ENCODE measurements at places on chromosomes 2 and 18.

DNA sequence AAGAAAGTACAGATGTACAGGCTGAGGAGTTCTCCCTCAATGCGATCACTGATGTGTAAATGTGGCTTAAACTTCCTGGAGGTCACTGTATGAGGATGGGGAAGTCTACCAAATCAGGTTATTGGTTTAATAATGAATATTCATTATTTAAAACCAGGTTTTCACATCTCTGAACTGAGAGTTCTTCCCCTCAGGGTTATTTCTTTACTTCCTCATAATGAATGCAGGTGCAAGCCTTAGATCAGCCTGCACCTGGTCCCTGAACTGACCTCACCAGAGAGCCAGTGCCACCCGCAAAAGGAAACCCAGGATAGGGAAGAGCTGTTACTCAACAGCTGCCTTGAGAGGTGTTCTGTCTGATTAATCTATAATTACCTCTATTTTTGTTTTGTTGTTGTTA is 369.0 kb downstream of the EPHA4 start:
- no peak for DNase-seq

DNA sequence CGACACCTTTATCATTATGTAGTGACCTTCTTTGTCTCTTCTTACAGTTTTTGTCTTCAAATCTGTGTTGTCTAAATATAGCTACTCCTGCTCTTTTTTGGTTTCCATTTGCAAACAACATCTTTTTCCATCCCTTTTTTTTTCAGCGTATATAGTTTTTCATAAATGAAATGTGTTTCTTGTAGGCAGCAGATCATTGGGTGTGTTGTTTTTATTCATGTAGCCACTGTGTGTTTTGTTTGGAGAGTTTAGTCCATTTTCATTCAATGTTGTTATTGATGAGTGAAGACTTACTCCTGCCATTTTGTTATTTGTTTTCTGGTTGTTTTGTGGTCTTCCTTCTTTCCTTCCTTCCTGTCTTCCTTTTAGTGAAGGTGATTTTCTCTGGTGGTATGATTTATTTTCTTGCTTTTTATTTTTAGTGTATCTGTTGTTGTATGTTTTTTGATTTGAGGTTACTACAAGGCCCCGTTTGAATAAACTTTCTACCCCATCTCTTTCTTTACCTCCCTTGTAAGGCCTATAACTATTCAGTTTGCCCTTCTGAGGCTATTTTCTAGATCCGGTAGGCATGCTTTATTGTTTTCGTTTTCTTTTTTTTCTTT is 81.4 kb downstream of the FAM117B start:
- no peak for DNase-seq

DNA sequence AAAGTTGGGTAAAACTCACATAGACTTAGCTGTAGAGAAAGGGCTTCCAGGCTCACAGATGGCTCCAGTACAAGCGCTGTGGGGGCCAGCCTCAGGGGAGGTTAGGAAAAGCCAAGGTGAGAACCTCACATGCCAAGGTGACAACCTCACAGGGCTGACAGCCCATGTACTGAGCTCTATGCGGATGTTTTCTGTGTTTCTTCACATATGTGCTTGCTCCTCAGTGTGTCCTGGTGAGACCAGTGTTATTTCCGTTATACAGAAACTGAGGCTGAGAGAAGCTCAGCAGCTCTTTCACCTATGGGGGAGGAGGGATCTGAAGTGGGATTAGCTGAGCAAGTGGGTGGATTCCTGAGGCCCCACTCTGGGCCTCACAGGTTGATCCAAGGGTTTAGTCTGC is 67.3 kb downstream of the INPP4A start:
- no peak for DNase-seq

- no peak for DNase-seq
Measured at GRCh38 chr2:157933160-157933920, 57.2 kb upstream of the ACVR1 start.

DNA sequence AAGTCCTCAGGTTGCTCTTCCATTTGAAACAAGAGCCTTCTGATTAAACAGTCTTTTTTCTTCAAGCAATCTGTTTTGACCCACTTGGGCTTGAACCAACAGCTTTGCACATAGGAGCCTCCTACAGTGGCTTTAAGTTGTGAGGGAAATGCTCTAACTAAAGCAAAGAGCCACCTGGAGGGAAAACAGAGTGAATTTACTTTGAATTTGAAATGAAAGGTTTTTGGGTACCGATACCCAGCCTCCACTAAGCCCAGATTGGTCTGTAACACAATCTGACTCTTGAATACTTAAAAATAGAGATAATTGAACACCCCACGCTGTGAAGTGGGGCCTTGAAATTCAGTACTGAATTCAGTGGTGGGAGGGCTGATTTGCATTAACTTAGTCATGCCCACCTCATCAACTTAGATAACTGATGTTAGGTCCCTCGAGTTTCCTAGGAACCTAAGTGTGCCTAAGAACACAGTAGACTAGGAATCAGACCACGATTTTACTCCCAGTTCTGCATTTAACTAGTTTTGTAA is 56.3 kb upstream of the ACVR1C start:
- DNase-seq, result no peak

DNA sequence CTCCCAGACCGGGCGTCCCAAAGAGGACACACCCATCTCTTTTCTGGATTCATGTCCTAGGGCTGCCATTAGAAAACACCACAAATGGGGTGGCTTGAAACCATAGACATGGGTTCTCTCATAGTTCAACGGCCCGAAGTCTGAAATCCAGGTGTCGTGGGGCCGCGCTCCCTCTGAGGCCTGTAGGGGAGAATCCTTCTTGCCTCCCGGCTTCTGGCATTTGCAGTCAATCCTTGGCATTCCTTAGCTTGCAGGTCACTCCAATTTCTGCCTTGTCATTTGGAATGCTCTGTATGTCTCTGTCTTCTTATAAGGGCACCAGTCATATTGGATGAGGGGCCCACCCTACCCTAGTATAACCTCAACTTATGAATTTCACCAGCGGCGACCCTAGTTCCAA is 65.1 kb downstream of the CYB5A start:
- DNase-seq, result no peak

- peak; percentile 43 for DNase-seq
Measured at GRCh38 chr2:216404010-216404618, 8.2 kb upstream of the SMARCAL1 start.

DNA sequence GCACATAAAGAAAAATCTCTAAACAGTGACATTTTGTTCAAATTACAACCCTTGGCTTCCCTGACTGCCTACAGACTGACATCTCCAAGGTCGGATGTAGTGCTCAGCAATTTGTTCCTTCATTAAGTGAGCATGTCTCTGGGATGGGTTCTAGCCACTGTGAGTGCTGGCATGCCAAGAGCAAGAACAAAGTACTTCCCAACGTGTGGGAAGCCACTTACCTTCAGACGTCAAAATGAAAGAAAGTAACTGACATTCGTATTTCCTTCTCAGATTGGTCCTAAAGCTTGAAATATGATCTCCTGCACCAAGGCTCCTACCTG is 193.8 kb downstream of the SLC8A1 start:
- no peak for DNase-seq

DNA sequence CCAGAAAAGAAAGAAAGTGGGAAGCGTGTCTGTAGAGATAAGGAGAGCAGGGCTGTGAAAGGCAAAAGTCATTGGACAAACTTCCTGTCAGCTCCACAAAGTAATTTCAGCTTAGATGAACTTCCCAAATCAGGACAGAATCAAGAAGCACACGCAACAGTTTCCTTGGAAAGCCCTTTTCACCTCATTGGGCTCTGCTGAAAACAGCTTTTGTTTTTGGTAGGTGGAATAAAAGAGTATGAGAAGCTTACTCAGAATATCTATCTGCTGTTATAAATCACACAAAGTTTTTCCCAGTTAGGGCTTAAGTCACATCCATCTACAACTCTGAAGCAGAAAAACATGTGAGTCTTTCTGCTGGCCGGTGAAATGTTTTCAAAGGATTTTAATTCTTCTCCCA is 42.4 kb upstream of the EFEMP1 start:
- no peak for DNase-seq

- no peak for DNase-seq
Measured at GRCh38 chr18:23541349-23542093, 38.2 kb downstream of the RMC1 start.

DNA sequence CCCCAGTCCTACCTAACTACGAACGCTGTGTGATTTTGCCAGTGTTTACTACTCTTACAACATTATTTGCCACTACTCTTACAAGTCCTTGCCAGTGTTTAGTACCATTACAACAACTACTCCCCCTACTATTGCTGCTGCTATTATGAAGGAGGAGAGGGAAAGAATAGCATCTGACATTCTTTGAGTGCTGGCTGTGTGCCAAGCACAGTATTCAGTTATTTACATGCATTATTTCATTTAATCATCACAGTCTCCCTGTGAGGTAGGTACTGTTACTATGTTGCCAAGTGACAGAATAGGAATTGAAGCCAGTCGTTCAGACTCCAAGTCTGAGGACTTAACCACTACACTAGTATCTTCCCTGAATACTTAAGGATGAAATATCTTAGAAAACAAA is 185.9 kb upstream of the FOSL2 start:
- DNase-seq, result no peak

GRCh38 chr2:95320986-95321767 is 24.0 kb downstream of the KCNIP3 start:
- DNase-seq, result no peak

DNA sequence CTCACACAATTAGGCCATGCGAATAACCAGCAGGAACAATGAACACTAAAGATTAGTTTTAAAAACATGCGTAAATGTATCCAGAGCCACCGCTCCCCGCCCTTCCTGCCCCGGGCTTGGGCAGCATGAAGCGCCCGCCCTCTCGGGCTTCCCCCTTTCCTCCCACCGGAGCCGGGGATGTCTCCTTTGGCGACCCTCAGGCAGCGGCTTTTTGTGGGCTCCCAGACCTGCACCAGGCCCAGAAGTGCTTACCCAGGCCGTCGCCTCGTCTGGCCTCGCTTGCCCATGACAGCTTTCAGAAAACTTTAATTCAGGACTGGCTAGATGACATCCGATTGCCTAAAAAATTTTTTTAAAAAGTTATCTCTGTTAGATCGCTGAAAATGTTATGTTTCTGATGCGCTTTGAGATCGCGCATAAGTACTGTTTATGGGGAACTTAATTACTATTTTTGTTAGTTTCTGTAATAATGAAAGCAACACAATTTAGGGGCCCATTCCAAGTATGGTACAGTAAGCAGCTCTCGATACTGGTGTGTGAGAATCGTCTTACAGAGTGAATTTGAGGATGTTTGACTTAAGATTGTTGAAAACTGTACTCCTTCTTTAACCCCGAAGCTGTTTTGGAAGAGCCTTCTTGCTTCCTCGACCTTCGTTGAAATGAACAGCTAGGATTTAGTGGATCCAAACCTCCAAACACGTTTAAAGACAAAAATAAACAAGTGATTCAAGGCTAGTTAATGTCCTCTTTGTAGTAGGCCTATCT is 1.1 kb downstream of the MAP3K20 start:
- DNase-seq, result no peak

- no peak for DNase-seq
Measured at GRCh38 chr2:70680735-70681134, 87.3 kb downstream of the ADD2 start.

DNA sequence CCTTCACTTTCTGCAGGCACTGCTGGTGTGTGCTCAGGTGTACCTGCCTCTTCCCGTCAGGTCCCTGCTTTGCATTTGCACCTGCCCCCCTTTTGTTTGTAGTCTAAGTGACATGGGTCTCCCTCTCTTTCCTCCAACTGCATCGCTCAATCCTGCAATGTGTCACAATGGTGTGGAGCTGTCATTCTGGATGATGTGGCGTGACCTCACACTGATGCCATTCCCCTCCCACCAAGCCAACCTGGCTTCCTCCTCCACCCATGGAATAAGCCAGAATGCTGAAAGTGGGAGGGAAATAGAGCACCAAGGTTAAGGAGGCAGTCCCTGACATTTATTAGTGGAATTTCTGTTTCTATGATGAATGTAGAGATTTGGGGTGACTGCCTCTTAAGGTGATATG is 156.7 kb downstream of the ZBTB7C start:
- no peak for DNase-seq

- peak; percentile 42 for DNase-seq
Measured at GRCh38 chr2:7044253-7045250, 127.3 kb downstream of the RNF144A start.

GRCh38 chr2:137262594-137262993 is 497.2 kb downstream of the THSD7B start:
- no peak for DNase-seq

DNA sequence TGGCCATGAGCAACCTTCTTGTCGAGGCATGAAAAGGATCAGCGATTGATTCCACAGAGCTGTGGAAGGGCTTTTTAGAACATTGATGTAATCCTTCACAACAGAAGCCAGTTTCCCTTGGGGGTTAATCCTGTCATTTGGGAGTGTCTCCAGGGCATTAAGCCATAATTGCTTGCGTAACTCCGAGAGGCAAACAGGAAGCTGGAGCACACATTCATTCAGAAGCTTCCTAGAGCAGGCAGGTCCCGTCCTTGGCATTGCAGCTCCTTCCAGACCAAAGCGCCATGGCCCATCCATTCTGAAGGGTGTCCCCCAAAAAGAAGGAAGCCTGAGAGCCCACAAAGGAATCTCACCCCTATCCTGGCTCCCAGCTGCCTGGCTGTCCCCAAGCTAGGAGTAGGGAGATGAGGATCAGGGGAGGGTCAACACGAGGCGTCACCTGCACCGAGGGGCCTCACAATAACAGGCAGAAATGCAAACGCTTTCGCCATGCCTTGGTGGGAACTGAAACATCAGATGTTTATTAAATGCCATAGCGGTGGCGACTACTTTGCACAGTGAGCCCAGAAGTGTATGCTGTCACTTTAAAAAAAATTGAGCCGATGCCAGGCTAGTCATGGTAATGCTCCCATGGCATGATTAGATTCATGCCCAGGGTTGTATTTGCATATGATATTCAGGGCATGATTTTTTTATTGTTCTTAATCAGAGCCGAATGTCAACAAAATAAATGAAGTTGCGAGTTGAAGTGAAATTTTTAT is 339.4 kb downstream of the BCL11A start:
- DNase-seq, result no peak

GRCh38 chr2:154637456-154637855 is 61.0 kb upstream of the KCNJ3 start:
- no peak for DNase-seq

DNA sequence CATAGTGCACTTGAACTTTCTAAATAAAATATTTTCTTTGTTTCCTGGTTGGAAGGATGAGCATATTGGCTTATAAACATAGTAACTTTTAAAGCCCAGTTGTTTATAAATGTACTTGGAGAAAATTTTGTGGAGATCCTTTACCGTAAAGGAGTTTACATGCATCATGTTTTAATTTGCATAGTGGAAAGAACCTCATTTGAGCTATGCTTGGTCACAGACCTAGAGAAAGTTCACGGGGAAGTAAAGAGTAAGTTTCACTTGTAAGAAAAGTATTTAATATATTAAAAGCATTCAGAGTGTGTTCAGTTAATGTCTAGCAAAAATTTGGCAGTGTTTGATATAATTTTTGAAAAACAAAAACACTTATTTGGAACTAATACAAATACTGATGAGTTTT is 45.3 kb downstream of the PIKFYVE start:
- DNase-seq, result no peak

- no peak for DNase-seq
Measured at GRCh38 chr18:26656944-26657536, 108.7 kb upstream of the KCTD1 start.

GRCh38 chr2:186460465-186460864 is 25.6 kb upstream of the ZC3H15 start:
- DNase-seq, result no peak

- DNase-seq, result no peak
Measured at GRCh38 chr2:139813340-139813739, 1033.2 kb upstream of the NXPH2 start.

Data from stimulated activated CD4-positive, alpha-beta T cell treated with anti-CD3 and anti-CD28 coated beads, Interleukin-12 subunit alpha, Interleukin-12 subunit beta, amount 100 ng/mL, for 24 hours (primary cell).